ENCODE measurements at places on chromosomes 3 and 15.

GRCh38 chr3:4376499-4376898 lies 73.3 kb downstream of the SETMAR start:
- DNase-seq: no peak

- DNase-seq: no peak
Measured at GRCh38 chr3:123788710-123789109, 95.4 kb downstream of the MYLK start.

DNA sequence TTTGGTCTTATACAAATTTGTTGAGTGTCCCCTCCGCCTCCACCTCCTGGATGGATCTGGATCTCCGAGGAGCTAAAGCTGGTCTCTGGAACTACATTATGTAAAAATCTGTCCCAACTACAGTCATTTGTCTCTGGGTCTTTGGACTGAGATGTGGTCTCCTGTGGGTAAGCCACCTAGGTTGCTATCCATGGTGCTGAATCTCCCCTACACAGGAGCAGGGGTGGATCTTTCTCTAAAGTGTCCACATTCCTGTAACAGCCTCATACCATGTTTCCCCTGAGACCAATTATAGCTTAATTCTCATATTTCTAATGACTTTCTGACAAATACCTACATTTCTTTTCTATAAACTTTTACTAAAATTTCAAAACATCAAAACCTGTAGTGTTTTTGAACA lies 625.8 kb downstream of the TAFA4 start:
- no peak for DNase-seq

DNA sequence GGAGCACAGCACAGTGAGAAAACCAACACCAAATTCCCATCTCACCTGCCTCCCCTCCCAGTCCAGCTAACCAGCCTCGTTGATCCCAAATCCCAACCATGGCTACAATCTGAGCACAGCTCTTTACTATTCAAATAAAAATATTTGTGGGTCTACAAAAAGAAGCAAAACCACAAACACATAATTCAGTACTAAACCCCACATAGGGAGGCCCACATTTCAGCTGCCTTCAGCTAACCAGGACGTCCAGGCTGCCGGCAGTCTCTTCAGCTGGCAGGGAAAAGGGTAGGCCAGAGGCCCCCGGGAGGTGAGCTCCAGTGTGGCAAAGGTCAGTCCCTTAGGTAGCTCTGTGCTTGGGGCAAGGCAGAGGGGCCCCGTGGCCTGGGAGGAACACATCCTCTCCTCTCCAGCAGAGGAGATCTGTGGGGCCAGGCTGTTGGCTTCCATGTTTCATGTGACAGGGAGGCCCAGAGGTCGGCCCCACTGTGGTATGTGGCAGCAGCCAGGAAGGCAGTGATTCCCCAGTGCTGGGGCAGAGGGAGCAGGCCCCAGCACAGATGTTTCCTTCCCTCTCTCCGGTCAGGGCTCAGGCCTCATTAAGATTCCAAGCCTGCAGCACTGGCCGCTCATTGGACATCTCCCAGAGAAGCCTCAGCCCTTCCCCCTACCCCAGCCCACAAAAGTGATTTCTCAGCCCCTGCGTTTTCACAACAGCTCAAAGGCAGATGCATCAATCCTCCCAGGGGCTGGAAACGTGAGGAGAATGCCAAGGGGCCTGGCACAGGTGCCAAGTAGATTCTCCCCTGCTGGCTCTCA lies 381.4 kb downstream of the NTRK3 start:
- DNase-seq: no peak

DNA sequence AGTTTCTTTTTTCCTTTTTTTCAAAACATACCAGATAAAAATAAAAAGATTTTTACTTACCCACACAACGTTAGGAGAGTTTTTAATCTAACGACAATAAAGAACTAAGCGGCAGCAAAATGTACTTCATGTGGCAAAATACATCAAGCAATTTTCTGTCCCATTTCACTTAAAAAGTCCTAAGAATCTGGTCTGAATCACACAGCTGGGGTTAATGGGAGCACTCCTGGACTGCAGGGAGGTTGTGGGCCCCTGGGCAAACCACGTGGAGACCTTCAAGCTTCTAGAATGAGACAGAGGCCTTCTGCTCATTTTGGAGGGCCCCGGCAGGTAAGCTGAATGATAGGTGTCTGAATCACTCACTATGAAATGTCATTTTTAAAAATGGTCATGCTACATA lies 193.8 kb downstream of the RORA start:
- DNase-seq: no peak

- DNase-seq: no peak
Measured at GRCh38 chr3:178320456-178321351, 215.5 kb upstream of the KCNMB2 start.

- DNase-seq: no peak
Measured at GRCh38 chr3:128767094-128767750, 41.2 kb downstream of the RAB7A start.

DNA sequence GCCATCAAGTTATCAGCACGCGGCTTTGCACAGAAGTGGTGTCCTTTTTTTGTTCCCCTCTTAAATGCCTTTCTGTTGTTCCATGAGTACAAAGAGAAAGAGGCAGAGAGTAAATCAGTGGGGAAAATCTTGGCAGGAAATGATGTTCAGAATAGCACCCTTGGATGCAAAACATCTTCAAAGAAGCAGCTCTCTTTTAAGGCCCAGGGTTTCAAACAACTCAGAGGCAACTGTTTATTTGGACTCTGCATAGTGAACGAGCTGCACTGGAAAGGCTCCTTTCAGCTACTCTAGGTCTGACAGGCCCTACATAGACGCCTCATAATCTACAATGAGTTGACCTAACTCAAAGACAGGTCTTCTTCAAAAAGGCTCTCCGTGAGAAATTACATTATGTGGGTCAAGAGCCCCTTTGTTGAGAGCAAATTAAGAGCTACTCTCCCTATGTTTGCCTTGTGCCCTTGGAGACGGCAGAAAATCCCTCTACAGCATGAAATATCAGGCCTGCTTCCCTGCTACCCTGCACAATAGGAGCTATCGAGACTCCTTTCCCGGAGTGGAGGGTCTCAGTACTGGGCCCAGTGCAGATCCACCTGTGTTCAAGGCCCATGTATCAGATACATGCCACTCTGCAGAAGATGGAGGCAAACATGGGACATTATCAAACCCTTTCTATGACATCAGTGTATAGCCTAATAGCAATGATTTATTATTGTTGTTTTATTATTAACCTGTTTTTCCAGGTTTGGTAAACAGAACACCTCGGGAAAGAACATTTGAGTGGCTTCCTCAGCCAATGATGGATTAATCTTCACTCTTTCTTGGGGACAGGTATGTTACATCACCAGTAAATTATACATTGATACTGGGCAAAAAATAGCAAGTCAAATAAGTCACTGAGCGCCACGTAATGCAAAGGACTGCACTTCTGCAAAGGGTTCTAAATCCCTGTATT lies 53.1 kb downstream of the HEG1 start:
- DNase-seq: no peak

GRCh38 chr15:73951601-73952000 lies 25.3 kb downstream of the LOXL1 start:
- DNase-seq: no peak

- no peak for DNase-seq
Measured at GRCh38 chr3:190384309-190384756, 3.6 kb upstream of the CLDN16 start.

DNA sequence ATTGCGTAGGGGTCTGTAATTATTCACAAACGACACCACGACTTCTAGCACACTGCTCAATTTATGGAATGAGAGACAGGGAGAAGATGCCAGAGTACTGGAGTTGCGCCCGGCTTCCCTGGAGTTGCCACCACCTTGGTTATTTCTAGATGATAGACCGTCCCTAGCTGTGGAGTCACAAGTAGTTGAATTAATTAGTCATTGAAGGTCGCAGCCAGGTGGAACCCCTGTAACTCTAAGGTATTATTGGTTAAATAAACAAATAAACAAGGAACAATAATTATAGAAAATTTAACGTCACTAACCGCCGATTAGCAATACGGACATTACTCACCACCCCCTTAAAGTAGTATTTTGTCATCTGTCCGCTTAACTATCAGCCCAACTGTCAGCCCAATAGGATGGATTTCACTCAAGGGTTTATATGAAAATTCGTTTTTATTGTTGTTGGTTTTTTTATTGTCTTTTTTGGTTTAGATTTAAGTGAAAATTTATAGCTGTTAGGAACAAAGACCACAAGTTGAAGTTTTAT lies 911 bp upstream of the AZI2 start:
- DNase-seq: no peak

GRCh38 chr15:74419432-74419831 lies 14.3 kb downstream of the SEMA7A start:
- DNase-seq: no peak

GRCh38 chr15:56812961-56813360 lies 79.7 kb upstream of the ZNF280D start:
- DNase-seq: no peak

GRCh38 chr3:54045061-54045815 lies 77.1 kb upstream of the CACNA2D3 start:
- DNase-seq: no peak

- no peak for DNase-seq
Measured at GRCh38 chr15:67174446-67174845, 80.0 kb downstream of the AAGAB start.

- no peak for DNase-seq
Measured at GRCh38 chr3:152549263-152549662, 280.5 kb downstream of the MBNL1 start.

- DNase-seq: no peak
Measured at GRCh38 chr3:1355691-1356090, 262.9 kb downstream of the CNTN6 start.

- DNase-seq: no peak
Measured at GRCh38 chr3:25618028-25618427, 46.7 kb downstream of the TOP2B start.

DNA sequence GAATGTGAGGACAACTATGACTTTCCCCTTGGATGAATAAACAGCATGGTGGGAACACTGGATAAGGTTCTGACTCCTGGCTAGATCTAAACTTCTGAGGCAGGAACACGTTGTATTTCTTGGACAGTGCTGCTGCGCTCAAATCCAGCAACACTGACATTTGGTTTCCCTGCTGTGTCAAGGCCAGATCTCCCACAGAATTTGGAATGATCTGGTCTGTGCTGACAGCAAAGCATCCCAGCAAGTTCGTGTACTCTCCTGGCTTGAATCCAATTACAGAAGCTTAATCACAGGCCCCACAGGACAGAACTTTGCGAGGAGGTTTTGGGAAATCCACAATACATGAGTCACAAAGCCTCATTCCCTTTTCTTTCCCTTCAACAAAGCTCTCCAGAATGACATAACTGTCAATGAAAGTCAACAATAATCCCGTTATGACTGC lies 92.5 kb downstream of the ADAMTS9 start:
- no peak for DNase-seq

DNA sequence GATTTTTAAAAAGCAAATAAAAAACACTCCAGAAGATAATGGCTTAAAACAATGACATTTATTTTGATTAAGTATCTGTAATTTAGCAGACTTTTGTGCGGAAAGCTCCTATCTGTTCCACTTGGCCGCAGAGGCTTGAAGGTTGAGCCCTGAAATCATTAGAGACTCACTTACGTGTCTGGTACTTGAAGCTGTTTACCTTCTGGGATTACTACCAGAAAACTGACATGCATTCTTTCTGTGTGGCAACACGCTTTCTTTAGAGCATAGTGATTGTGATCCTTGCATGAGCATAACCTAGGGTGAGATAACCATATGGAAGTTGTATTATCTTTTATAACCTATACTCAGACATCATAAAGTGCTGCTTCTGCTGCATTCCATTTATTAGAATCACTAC lies 298.5 kb downstream of the SI start:
- DNase-seq: no peak

GRCh38 chr15:86538141-86538540 lies 458.5 kb downstream of the AGBL1 start:
- DNase-seq: no peak

GRCh38 chr3:89107461-89108290 lies at the start of gene EPHA3:
Gene EPHA3 (plus strand): TSS chr3:89107621. CDS start chr3:89107749, 128 bp downstream.
- DNase-seq: no peak

DNA sequence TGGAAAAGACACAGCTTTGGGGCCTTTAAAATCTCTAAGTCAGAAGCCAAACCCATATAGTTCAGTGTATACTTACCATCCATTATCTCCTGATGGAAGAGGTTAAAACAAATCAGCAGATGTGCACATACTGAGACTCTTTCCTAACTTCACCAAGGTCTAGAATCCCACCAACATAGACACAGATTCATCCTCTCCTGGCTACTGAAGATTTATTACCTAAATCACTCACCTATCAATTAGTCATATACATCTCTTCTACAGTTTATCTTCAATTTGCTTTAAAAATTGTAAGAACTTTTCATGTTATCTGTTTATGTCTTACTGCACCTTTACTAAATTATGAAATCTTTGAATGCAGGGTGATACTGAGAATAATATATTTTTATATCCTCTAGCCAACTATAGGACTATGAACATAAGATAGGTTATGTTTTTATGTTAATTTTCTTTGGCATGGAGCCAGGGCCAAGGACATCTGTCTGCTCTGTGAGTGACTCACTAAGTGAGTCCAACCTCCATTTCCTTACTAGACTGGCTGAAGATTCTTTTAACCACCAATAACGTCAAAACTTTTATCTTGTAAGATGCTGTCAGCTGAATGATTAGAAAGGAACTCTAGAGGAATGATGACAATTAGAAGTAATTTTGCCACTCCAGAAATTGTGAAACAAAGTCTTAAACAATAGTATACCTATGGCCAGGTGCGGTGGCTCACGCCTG lies 397.6 kb downstream of the FOXP1 start:
- no peak for DNase-seq

GRCh38 chr3:97825101-97825500 lies 3.3 kb downstream of the CRYBG3 start:
- DNase-seq: no peak

DNA sequence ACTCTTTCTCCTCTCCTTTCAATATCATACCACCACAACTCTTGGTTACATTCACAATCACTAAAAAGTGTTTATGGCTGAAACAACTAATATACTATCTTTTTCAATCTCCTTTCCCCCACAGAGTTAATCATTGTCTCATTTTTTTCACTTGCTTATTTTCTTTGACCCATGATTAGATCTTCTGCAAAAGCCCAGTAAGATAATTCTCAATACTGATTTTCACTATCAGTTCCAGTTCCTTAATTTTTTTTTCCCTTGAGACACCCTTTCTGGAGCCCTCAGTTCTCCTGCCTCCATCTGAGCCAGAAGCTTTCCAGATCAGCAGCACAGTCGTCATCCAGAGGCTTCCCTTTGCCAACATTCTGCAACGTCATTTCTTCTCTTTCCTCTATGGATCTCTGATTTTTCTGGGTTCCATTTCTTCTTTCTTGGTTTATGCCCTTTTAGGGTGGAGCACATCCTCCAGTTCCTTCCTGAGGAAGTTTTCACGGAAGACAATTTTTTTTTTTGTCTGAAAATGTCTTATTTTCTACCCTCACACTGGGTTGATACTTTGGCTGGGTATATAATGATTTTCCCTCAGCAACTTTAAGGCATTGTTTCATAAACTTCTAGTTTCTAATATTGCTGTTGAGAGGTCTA lies 88.7 kb upstream of the C15orf39 start:
- no peak for DNase-seq

GRCh38 chr3:143574933-143575332 lies 273.3 kb downstream of the SLC9A9 start:
- no peak for DNase-seq

Data from SIG-M5 (cell line).